T-helper 2 cell (primary cell): ENCODE measurements at places on chromosomes 7 and 10.

DNA sequence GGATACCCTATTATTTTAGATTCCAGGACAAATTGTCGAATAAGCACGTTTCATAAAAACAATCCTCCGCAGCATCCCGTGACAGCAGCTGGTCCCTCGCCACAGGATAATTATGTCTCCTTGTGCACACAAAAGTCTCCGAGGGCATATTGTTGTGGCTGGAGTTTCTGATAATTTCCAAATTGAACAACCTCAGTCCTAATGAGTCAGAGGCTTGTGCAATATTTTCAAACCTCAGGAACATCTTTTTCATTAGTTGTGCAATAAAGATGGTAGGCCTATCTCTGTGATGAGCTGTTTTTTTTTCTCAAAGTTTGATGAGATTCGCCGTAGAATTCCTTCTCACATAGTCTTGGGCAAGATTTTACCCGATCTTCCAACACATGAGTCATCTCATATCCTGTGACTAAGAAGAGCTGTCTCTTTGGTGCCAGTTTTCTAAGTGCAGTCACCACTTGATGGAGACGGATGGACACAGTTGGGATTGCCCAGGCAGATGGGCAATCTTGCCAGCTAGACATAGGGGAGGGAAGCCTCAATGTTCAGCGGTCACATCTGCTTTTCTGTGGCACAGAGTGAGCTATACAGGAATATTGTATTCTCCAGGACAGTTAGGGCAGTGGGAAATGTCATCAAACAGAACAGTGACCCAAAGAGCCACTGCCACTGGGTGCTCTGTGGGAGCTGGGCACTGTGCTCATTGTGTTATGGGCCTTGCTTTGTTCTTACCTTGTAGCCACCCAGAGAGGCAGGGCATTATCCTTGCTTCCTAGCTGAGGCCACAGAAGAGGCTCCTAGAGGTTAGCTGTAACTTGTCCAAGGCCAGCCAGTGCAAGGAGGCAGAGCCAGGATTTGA lies 7.8 kb downstream of the HTRA1 start:
- no peak for DNase-seq

GRCh38 chr10:29689001-29689400 lies 54.2 kb upstream of the SVIL start:
- DNase-seq = no peak

DNA sequence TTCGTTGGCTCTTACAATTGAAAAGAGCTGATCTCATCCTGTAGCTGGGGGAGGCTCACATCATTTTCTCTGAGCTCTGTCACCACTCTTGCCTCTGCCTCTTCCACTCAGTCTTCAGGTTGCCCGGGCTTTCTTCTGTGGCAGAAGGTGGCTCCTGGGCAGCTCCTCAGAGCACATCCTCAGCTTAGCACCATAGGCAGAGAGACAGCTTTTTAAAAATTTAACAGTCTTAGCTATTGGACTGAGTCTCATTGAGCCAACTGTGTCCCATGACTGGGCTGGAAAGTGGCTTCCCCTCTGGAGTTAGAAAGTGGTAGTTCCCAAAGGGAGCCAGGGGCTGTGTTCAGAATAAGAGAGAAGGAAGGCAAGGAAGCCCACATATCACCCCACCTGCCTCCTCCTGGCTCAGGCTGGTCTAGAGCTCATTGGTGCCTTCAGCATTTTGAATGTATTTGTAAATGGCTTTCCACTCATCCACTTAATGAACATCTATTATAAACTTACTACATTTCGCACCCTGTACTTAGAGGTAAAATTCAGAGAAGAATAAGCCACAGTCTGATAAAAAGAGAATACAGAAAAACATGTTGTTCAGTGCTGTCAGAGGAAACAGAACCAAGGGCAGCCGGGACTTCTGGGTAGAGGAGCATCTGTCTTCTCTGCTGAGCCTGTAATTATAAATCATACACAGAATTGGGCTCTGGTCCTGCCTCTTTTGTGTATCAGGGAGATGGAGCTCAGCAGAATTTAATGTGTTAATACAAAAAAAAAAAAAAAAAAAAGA lies 119.3 kb downstream of the WDFY4 start:
- DNase-seq = no peak

- no peak for DNase-seq
Measured at GRCh38 chr7:28192786-28193585, 12.4 kb upstream of the JAZF1 start.

DNA sequence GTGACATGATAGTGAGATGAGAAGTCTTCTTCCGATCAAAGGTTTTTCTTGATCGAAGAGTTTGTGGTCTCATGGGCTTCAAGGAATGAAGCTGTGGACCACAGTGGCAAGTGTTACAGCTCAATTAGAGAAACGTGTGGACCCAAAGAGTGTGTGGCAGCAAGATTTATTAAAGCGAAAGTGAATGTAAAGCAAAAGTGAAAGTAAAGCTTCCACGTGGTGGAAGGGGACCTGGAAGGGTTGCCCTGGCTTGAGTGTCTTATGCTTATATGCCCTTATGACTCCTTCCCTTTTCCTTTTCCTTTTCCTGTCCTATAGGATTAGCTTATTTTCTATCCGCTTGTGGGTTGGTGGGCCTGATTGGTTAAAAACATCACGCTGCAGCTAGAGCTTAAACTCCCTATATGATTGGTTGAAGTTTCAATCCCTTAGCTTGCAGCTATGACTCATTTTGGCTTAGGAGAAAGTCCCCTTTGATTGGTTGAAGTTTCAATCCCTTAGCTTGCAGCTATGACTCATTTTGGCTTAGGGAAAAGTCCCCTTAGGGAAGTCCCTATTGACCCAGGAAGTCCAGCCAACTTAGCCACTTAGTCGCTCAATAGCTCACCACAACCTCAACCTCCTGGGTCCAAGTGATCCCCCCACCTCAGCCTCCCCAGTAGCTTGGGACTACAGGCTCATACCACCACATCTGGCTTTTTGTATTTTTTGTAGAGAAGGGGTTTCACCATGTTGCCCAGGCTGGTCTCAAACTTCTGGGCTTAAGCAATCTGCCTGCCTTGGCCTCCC lies 34.7 kb downstream of the MRPS24 start:
- DNase-seq = no peak

DNA sequence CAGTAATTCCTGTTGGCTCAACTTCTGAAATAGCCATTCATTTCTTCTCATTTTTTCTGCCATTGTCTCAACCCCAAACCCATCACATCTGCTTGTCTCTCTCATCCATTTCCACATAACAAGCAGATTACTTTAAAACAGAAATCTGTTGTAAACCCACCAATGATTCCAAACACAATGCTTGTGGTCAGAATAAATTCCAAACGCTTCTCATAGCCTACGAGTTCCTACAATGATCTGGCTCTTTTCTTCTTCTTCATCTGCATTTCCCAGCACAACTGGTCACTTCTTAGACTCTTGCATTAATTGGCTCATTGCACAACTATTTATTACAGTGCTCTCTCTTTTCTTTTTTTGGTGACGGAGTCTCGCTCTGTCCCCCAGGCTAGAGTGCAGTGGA lies 364.1 kb downstream of the GATA3 start:
- DNase-seq = no peak

GRCh38 chr10:98405422-98405821 lies 9.6 kb downstream of the PYROXD2 start:
- no peak for DNase-seq

DNA sequence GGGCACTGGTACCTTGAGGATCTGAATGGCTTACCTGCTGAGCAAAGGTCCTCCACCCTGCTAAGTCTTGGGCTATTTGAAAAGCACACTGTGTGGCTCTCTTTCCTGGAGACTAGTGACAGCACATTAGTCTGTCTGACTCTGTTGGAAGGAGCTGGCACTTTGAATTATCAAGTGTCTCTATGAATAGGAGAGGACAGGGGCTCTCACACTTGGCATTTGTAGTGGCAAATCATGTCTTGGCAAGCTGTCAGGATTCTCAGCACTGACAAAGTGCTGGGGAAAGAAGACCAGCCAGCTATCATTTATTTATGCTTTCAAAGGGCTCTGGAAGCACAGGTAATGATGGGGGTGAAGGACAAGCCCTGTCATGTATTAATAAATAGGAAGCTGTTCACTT lies 62.8 kb downstream of the MTPN start:
- no peak for DNase-seq

DNA sequence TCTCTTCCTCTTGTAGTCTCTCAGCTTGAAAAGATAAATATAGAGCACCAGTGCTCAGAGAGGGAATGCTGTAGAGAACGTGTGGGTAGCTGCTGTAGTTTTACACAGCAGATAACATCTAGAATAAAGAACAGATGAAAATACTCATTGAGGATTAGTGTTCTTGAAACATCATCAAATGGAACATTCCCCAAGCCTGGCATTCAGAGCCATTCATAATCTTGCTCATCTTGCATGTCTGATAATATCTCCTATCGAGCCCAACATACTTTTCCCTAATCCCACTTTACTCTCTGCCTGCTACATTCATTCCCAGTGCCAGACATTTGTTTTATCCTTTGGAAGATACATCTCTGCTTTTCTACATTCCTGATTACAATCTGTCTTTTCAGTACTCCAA lies 35.2 kb downstream of the MCU start:
- DNase-seq = no peak

GRCh38 chr7:16667355-16667754 lies 21.4 kb downstream of the BZW2 start:
- DNase-seq = no peak

- no peak for DNase-seq
Measured at GRCh38 chr7:4069268-4070095, 612.6 kb upstream of the FOXK1 start.

DNA sequence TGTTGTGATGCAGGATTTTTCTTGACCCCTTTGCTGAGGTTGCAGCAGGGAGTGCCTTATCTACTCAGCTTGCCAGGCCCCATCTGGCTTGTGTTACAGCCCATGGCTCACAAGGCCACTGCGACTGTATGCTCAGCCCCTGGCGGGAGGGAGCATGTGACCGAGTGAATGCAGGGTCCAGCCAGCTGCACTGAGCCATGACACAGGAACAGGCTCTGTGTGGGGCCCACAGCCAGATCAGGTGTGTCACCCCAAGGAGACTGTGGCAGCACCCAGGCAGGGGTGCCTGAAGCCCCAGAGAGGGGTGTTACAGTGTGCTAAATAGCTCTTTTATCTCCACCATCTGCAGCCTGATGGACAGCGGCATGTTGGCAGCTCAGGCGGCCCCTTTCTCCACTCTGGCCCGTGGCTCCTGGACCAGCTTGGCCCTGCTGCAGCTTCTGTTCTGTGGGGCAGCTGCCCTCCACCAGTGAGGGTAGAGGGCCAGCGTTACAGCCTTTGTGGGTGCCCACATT lies 2.6 kb upstream of the PCBD1 start:
- DNase-seq = no peak

GRCh38 chr10:21296575-21297355 lies 228.7 kb downstream of the SKIDA1 start:
- no peak for DNase-seq

DNA sequence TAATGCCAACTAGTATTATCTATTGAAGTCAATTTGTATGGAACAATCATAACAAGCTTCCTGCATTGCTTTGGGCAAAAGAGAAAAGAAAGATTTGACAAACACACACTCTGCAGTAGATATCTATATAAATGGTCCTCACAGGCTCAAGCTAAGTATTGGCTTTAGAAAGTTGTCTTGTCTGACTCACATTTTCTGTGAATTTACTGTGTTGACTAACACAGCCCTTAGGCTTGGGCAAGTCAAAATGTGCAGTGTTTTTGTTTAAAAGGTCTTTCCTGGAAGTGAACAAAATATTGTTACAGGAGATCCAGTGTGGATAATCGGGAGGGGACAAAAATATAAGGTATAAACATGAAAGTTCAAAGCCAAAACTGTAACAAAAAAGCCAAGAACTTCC lies 194.4 kb downstream of the RELN start:
- DNase-seq = no peak

DNA sequence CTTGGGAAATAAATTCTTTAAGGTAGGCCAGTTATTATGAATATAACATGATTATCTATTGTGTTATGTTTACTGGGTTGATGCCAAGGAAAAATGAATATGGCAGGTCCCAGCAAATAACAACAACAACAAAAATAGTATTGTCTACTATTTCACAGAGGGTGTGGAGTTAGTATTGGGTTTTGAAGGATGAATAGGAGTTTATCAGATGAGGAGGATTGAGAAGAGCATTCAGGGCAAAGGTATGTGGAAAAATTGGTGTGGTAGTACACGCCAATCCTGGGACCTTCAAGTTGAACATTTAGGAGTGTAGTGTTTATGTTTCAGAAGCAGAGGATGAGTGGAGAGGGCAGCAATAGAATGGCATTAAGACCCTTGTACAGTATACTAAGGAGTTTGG lies 671.9 kb downstream of the AUTS2 start:
- no peak for DNase-seq

DNA sequence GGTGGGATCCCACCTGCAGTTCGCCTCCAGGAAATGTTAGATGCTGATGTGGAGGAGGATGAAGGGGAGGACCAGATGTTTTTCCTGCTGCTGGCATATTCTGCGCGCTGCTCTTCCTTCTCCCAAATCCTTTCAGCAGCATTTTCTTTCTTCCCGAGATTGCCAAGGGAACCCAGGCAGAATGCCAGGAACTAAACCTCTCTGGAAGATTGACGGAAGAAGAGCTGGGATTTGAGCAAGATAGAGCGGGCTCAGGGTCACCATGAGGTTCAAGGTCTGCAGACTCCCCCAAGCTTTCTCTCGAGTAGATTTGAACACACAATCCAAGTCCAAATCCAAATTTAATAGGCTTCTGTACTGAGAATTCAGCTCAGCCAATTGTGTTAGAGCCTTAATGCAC lies 345.2 kb upstream of the C7orf33 start:
- no peak for DNase-seq

GRCh38 chr10:67804395-67804678 lies 33.7 kb downstream of the DNAJC12 start:
- DNase-seq = no peak

DNA sequence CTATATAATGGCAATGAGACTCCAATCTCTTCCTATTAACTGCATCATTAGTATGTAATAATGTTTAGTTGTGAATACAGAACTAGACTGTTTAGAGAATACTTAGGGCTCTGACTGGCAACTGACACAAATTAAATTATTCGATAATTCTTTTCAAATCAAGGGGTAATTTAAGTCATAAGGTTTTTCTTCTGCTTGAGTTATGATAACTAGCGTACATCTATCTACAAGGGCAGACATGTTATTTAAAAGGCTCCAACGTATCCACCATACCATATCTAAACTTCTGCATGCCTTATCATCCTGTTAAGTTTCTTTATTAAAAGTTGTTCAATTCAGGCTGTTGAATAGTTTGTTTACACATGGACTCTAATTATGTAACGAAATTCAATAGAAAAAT lies 11.2 kb downstream of the SEMA3C start:
- DNase-seq = no peak
